ENCODE measurements at places on chromosomes 4 and X.

- DNase-seq = no peak
Measured at GRCh38 chr4:73681776-73682175, 58.6 kb upstream of the CXCL8 start.

GRCh38 chr4:8131210-8131609, 27.4 kb downstream of the ABLIM2 start:
- DNase-seq = no peak

DNA sequence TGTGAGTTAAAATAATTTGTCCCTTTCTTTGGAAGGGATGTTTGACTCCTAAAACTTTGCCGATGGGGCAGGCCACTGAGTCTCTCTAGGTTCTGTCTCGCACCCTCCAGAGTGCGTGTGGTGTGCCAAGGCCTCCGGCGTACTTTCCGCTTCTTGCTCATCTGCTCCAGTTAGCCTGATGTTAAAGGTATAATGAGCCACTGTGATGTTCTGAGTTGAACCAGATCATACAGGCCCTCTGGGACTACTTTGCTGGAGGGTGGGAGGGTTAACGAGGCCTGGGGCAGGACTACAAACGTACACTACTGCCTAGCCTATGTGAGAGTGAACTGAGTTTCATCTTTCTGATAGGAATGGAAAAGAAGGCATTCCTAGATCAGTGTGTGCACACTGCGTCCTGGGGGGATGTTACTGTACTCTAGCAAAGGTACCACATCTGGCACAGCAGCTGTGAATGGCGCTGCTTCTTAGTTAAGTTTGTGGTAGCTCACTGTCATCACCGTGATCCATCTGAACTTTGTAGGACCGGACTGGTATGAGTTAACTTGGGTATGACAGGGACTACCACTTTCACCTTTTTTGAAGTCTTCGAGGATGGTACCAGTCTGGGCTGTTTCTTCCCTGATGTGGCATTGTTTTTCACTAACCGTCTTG, 60.2 kb downstream of the RGS12 start:
- DNase-seq = no peak

- no peak for DNase-seq
Measured at GRCh38 chrX:149757206-149758067, 16.4 kb upstream of the HSFX1 start.

DNA sequence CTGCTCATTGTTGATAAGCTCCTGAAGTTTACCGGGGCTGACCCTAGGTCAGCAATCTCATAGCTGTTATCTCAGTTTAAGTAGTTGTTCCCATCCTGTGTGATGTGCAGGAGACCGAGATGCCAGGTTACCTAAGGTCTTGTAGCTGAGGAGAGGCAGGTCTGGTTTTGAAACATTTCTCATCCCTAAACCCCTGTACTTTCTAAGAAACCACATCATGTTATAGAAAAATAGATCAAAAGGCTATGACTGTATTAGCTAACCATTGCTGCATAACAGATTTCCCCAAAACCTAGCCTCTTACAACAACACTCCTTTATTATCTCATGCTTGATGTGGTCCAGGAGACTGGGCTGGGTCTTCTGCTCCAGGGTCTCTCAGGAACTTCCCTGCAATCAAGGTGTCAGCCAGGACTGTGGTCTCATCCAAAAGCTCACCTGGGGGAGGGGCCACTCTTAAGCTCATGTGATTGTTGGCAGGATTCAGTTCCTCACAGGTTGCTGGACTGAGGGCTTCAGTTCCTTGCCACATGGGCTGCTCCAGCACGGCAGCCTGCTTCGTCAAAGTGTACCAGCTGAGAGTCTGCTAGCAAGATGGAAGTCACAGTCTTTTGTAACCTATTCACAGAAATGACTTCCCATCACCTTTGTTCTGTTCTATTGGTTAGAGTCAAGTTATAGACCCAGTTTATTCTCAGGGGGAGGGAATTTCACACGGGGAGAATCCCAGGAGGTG, 60.9 kb upstream of the CLCN4 start:
- no peak for DNase-seq

DNA sequence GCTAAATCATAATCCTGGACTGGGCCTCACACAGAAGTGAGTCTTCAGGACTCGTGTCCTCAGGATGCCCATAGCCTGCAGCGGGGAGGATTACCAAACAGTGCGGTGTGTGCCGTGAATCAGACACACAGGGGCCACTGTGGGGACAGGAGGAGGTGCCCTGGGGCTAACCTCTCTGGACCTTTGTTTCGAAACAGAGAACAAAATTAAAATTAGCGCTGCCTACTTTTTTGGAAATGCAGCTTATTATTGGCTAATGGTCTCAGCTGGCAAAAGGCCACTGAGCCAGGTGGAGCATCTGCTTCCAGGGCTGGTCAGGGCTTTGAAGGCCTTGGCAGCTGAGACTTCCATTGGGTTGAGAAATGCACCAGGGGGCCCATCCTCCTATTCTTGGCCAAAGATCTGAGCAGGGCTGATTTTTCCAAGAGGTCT, 236.2 kb downstream of the EVC2 start:
- no peak for DNase-seq

GRCh38 chr4:105241451-105241850, 94.8 kb downstream of the TET2 start:
- no peak for DNase-seq

GRCh38 chr4:44632089-44632488, 19.3 kb downstream of the YIPF7 start:
- no peak for DNase-seq

DNA sequence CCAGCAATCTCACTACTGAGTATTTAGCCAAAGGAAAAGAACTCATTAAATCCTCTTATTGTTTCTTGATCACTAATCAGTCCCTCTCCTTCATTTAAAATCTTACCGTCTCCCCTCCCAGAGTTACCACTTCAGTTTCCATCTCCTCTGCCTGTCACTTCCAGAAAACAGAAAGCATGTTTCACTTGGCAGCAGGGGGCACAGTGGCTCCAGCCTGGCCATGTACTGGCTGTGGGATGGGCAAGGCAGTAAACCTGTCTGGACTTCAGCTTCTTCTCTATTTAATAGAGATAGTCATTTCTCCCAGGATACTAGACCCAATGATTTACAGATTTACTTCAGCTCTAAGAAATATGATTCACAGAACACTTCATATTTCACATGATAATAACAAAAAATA, 63.2 kb downstream of the CD40LG start:
- DNase-seq = peak; percentile 21

DNA sequence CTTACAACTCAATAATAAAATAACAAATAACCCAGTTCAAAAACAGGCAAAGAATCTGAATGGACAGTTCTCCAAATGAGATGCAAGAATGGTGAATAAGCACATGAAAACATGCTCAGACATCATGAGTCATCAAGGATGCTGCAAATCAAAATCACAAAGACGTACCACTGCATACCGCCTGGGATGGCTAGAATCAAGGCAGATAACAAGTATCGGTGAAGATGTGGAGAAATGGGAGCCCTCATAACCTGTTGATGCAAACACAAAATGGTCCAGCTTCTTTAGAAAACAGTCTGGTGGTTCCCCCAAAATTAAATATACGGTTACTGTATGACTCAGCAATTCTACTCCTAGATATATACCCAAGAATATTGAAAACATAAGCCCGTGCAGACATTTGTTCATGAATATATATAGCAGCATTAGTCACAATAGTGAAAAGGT, 32.5 kb downstream of the AKAP4 start:
- DNase-seq = no peak

DNA sequence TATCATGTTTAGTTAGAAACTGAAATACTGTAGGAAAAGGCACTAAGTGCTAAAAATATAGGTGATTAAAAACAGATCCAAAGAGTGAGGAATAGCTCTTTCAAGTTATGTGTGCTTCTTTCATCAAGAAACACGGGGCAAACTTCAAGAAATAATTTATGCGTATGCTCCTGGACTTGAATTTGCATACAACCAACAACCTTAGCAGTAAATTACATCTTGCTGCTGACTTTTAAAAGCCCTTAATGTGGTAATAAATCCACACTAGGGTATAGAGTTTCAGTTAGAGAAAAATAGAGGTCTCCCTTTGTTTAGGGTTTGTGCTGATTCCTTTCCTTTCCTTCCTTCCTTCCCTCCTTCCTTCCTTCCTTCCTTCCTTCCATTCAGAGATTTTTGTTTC, 94.5 kb upstream of the GC start:
- no peak for DNase-seq

- DNase-seq = no peak
Measured at GRCh38 chrX:122418758-122419157, 765.3 kb upstream of the GRIA3 start.

GRCh38 chrX:122133478-122133877, 1050.6 kb upstream of the GRIA3 start:
- no peak for DNase-seq

DNA sequence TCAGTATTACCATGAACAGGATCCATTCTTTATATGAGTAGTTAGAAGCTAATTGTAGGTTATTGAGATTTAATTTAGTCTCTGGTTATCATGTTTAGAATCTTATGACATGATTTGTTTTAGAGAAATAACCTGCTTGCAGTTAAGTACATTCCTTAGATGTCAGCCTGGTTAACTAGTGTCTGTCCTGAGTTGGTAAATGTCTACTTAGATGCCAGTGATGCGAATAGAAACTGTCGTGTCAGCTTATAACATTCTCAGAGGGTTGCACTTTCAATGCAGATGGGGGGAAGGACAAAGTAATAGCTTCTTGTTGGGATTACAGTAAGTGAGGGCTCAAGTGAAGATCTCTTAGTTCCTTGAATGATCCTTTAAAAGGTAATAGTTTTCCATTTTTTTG, 227.8 kb upstream of the SPRY1 start:
- DNase-seq = no peak

GRCh38 chr4:48777739-48778138, 2.3 kb downstream of the FRYL start:
- no peak for DNase-seq

DNA sequence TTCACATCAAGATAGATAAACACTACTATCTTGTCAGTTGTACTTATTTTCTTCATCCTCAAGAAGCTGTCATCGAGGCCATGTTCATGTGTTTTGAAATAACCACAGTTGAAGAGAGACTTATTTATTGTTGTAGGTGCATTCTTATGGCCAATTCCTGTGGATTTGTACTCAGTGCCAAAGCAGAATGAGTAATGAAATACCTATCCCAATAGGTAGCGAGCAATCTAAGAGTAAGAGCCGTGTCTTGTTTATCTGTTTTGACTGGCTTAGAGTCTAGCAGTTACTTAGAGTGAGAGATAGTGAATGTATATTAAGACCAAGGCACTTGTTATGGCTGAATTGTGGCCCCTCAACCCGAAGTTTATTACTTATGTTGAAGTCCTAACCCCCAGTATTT, 631.0 kb upstream of the SPANXN1 start:
- no peak for DNase-seq

GRCh38 chr4:101693842-101694398, 96.6 kb upstream of the BANK1 start:
- DNase-seq = no peak

- DNase-seq = no peak
Measured at GRCh38 chr4:94208918-94209317, 1.3 kb downstream of the SMARCAD1 start.

GRCh38 chr4:174218127-174218790, 65.2 kb downstream of the FBXO8 start:
- DNase-seq = no peak

GRCh38 chr4:161841759-161842158, 322.0 kb downstream of the FSTL5 start:
- DNase-seq = no peak

GRCh38 chr4:113499696-113500095, 261.8 kb downstream of the CAMK2D start:
- DNase-seq = no peak
